Stimulated activated CD4-positive, alpha-beta T cell treated with anti-CD3 and anti-CD28 coated beads, Interleukin-4, amount 100 ng/mL, for 4 hours (primary cell): ENCODE measurements at places on chromosomes 2 and 18.

DNA sequence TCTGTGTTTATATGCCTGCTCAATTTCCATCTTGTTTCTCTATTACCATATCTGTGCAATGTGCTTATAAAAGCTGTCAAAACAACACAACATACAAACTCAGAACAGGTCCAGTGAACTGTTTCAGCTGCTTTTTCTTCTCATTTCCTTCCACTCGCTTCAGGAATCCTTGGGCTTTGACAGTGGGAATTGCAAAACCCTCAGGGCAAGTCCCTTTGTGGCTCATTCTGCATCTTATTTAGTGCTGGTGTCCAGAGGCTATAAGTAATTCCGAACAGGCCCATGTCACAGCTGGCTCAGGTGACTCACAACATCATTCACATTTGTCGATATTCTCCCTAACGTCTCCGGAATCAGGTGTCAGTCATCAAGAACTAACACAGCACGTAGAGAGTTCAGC lies 309.9 kb upstream of the ZNF521 start:
- no peak for DNase-seq

DNA sequence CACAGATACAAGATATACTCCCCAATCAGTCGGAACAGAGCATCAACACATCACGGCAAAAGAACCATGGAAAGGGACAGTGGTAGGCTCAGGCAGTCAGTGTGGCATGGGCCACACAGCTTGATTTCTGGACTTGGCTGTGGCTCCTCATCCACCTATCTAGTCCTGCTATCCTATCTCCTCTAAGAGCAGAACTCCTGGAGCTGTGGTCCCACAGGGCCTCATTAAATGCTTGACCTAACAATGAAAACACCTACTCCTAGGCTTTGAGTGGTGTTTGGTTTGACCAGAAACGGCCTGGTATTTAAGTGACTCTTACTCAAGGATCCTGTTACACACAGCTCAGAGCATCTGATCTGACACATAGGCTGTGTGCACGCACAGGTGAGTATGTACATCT lies 33.6 kb upstream of the SMAD2 start:
- DNase-seq: no peak

GRCh38 chr18:35535297-35535696 lies 37.5 kb upstream of the INO80C start:
- no peak for DNase-seq

DNA sequence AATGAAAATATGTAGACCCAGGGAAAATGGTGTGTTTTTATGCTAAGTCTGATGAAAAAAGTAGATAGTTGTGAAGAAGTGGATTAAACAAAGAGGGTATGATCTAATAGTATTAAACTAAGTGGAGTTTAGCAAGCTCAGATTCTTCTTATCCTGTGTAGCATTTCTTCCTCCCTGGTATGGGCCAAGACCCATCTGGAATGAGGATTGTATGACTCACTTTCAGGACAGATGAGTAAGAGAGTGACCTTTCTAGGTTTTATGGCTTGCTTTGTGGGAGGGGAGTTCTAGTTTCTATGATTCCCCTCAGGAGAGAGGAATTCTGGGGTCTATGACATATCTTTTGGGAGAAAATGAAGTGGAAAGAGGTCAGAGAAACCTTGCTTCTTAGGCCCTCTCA lies 550.1 kb downstream of the SPAG16 start:
- DNase-seq: no peak

DNA sequence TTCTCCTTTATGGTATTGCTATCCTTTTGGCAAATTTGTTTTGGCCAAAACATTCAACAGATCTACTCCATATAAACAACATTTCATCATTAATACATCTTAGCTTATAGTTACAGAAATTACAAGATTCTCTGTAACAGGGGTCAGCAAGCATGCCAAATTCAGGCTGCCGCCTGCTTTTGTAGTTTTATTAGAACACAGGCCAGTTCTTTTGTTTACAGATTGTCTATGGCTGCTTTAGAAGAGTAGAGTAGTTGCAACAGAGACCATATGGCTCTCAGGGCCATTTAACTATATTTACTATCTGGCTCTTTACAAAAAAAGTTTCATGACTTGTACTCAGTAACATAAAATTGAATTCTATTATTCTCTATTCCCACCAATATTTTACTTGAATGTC lies 53.9 kb downstream of the LNPK start:
- no peak for DNase-seq

DNA sequence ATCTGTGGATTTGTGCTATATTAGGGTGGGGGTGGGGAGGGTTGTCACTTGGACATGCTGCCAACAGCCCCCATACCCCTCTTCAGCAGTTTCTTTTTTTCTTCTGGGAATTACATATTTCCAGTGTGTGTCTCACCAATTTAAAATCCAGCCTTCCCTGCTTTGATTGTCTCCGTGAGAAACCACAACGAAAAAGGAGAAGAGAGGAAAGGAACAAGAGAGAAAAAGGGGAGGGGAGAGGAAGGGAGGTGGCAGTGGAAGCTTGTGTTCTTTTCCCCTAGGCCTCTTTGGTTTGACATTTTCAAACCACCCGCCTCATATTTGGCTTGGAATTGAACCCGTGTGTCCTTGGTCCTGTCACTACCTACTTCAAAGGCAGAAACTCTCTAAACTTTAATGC lies 860 bp downstream of the CTNNA2 start:
- DNase-seq: no peak
